AG10803 (cell line): ENCODE measurements at places on chromosomes 3 and 15.

DNA sequence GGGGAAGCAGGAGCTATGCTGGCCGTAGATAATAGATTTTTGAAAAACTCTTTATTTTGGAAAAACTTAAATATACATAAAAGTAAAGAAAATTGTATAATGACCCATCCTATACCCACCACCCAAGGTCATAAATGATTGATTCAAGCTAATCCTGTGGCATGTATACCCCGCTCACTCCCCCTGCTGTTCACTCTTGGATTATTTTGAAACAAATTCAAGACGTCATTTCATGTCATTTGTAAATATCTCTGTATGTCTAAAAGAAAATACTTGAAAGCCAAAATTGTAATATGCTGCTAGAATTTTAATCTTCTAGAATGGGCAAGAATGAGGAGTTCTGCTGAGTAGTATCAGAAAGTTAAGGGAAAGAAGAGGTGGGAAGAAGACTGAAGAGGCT is 241.7 kb downstream of the FEZF2 start:
- peak; percentile 10 for DNase-seq

DNA sequence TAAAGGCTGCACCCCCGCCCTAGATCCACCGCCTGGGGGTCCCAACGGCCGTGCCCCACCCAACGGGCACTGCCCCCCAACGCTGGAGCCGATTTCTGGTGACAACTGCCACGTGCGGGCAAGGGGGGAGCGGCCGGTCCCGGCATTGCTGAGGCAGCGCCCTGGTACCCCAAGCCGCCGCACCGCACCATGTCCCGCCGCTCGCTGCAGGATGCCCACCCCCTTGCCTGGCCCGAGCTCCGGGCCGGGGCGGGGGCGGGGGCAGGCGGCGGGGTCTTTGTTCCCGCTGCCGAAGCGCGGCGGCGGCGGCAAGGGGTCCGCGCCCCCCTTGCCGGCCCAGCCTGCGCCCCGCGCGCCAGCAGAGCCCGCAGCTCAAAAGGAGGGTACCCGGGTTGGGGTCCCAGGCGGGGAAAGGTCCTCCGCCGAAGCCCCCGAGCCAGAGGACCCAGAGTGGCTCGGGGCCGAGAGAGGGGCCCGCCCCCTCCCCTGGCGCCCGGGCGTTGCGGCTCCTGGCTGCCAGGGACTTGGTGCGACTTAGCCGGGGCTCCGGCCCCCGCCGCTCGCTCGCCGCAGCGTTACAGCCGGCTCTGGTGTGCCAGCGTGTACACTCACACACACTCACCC is 678 bp downstream of the SEMA7A start:
- DNase-seq, result peak; percentile 30

- DNase-seq, result peak; percentile 41
Observed at GRCh38 chr3:134211797-134212196, 38.9 kb downstream of the RYK start.

GRCh38 chr15:99412626-99413025 is 153.2 kb upstream of the MEF2A start:
- DNase-seq, result no peak

GRCh38 chr3:5197470-5198312 is 10.2 kb downstream of the EDEM1 start:
- DNase-seq, result peak; percentile 76

DNA sequence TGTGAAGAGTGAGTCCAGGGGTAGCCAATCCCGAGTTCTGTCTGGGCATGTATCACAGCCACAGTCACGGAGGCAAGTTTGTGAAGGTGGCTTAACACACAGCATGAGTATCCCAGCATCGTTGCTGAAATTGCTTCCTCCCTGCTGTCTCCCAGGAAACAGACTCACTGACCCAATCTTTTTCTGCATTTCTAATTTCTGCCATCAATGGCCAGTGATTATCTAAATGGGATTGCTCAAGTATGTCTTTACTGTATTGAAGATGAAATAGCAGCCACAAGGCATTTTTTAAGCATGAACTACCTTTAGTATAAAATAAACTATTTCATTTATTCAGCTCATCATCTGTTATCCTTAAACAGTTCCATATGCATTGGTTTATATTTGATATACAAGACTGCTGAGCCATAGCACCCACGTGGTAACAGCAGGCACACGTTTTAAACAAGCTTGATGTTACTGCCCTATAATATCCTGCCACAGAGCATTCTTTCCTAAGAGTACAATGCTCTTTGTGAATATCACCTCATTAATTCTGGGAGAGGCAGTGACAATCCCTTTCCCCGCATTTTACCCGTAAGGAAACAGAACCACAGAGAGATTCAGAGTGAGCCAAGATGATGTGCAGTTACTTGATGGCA is 276.6 kb upstream of the THBS1 start:
- DNase-seq, result peak; percentile 99
